AML-193 (cell line): ENCODE measurements at places on chromosomes 5 and 9.

- DNase-seq = no peak
Measured at GRCh38 chr9:7780261-7780988, 19.2 kb downstream of the DMAC1 start.

DNA sequence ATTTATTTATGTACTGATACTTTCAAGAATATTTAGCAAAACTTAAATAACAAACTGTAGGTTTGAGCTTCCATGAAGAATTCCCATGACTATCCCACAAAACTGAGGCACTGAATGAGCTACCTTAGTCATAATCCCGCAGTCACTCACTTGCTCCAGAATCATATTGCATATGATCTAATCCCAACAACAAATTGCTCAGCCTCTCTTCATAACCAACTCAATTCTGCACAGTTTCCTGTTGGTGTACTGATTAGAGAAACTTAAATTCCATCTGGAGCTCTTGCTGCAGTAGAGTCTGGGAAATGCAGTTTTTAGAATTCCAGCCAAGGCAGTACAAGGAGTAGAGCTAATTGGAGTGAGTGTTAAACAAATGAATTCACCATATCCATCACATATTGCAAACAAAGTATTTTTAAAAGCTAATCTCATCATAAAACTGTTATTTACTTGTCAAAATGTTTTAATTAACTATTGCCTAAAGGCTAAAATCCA is 35.7 kb upstream of the CDH18 start:
- DNase-seq = no peak

DNA sequence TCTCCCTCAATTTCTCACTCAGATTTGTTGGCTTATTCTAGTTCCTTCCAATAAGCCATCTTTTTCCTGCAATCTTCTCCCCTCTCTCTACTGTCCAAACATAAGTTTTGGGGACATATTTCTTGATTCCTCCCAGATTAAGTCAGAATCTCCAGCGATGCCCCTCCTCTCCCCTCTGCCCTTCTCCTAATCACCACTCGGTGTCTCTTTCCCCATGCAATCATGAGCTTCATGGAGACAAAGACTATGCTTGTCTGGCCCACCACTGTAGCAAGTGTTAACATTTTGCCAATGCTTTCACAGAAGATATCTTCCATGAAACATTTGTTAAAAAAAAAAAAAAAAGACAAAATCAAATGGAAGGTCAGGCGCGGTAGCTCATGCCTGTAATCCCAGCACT is 42.4 kb downstream of the PDE6A start:
- DNase-seq = peak; percentile 18

DNA sequence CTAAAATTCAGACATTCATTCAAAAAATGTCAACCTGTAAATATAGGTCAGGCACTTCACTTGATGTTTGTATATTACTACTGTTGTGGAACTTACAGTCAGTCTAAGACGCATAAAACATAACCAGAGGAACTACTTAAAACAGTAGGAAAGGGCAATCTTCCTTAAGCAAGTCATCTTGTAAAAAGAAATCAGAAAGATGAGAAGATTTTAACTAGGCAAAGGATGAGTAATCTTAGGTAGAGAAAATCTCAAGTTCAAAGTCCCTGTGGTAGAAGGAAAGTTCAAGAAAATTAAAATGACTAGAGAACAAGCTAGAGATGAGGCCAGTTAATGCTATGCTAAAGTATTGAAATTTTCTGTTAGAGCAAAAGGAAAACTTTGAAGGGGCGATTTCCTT is 152.4 kb downstream of the RAPGEF6 start:
- no peak for DNase-seq

DNA sequence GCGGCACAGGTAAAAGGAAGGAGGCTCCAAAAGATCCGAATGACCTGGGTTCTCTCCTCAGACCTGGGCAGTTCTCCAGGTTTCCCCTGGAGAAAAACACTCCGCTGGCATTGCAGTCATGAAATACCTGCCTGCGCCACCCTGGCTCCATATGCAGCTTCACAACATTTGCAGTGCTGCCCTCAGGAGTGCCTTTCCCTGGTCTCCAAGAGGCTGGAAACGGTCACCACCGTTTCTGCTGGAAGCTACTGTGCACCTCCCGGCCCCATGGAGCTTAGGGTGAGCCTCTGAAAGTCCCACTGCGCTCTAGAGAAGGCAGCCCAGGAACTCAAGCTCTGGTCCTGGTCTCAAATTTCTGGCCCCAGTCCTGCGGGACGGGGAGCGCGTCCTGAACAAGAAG is 670 bp downstream of the UGT3A1 start:
- no peak for DNase-seq

GRCh38 chr5:116423141-116423540 is 151.5 kb downstream of the SEMA6A start:
- no peak for DNase-seq

DNA sequence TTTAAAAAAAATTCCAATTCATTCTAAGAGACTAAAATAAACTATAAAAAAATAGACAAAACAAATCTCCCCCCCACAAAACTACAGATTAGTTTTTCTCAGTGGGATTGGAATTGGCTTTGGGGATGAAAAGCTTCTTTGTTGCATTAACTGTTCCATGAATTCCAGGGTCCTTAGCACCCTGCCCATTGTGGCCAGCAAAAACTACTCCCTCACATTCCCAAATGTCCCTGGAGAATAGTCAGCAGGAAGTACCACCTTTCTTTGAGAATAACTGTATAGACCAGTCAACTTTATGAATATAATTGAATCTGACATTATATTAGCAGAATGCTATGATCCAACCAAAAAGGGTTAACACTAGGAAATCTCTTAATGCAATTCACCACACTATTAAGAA is 147.9 kb downstream of the LPAR1 start:
- DNase-seq = no peak

DNA sequence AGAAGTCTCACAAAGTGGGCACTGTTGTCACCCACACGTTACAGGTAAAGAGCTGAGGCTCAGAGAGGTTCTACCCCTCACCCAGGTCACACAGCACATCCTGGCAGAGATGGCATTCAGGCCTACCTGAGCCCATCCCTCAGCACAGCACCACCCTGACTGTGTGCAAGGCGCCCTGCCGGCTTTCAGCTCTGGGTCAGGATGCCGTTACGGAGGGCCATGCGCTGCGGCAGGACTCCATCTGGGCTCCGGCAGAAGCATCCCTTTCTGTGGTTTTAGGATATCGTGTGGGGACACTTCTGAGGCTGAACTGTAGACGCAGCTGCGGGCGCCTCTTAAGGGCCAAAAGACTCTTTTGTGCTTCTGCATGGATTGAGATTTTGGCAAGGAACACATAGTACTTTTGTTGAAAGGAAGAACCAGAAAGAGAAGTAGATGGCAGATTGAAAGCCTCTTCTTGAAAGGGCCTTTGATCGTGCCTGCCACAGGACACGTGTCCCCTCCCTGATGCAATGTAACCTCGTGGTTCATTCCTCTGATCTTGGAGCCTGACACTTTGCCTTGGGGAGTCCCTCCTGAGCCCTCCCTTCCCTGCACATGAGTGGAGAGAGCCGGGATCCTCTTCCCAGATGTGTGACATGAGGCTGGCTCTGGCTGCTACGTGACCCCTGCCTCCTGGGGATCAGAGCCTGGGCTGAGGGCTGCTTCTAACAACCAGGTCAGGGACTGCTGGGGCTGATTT is 31.3 kb downstream of the USP20 start:
- no peak for DNase-seq

- DNase-seq = no peak
Measured at GRCh38 chr5:172797771-172798191, 26.8 kb upstream of the DUSP1 start.

GRCh38 chr9:120917929-120918762 is 8.4 kb downstream of the TRAF1 start:
- no peak for DNase-seq

DNA sequence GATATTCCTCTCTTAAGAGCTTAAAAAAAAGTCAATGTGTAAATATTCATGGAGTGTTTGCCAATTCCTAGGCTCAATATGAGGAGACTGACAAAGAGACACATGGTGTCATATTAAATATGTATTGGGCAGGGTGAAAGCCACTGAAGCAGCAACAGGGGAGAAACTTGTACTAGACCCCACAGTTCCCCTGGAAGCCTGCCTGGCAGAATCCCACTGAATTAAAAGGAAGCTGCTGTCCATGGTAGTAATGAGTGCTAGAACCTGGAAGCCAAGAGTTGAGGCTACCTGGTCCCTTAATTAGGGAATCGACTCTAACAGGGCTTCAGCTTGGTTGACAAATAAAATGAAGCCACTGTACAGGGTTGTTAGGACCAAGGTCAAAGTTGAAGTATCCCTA is 129.4 kb upstream of the GPR151 start:
- no peak for DNase-seq

DNA sequence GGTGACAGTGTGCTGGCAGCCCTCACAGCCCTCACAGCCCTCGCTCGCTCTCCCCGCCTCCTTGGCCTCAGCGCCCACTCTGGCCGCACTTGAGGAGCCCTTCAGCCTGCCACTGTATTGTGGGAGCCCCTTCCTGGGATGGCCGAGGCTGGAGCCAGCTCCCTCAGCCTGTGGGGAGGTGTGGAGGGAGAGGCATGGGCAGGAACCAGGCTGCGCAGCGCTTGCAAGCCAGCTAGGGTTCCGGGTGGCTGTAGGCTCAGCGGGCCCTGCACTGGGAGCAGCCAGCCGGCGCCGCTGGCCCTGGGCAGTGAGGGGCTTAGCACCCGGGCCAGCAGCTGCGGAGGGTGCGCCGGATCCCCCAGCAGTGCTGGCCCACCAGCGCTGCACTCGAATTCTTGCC is 177.0 kb downstream of the MSX2 start:
- DNase-seq = no peak

- no peak for DNase-seq
Measured at GRCh38 chr5:164561933-164562872, 1056.8 kb downstream of the MAT2B start.

GRCh38 chr5:59037041-59037440 is 454.2 kb downstream of the RAB3C start:
- DNase-seq = no peak

DNA sequence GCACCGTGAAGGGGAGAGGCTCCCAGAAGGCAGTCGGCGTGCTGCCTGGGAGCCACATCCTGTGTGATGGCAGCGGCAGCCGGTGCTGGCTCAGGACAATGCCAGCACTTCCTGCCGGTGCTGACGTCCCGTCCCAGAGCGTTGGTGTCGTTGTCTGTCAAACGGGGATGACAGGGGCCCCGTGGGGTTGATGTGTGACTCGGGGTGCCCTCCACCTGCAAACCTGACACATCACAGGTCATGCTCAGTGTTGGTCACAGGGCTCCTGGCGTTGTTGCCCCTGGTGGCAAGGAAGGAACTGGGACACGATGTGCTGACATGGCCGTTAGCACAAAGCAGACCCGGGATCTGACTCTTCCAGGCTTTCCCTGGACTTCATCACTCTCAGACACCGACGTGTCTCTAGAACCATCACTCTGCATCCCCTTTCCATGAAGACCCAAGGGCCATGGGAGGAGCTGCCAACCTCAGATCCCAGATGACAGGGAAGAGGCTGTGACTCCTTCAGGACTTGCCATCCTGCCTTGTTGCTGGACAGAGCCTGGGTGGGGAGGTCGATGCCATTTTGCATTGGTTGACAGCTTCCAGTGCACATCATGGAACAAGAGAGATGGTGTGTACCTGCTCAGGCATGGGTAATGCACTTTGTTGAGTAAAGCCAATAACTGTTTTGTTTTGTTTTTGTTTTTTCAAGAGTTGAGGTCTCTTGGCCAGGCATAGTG is 21.5 kb downstream of the PLPP7 start:
- DNase-seq = no peak

DNA sequence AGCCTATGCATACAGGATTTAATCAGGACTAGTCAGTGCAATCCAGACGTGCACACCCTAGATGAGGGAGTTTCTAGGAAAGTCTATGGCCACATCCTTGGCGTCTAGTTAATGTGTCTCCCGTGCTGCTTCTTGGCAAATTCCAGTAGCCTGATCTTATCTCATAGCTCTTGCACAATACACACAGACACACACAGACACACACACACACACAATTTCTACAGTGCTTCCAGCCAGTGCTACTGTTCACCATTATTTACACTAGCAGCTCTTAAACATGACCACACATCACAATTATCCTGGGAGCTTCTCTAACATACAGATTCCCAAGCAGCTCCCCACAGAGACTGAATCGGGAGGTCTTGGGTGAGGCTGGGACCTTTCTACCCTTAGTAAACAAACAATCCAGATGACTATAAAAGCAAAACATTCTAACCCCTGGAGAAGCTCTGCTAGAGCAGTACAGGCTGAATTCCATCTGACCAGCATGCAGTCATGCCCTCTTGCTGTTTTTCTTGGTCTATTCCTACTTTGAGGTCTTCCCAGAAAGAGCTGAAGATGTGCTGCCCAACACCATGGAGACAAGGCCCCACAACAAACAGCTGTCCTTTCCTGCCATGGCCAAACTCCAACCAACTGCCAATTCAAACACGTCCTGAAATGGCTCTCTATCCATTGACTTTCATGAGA is 236.6 kb downstream of the DEPDC1B start:
- no peak for DNase-seq

DNA sequence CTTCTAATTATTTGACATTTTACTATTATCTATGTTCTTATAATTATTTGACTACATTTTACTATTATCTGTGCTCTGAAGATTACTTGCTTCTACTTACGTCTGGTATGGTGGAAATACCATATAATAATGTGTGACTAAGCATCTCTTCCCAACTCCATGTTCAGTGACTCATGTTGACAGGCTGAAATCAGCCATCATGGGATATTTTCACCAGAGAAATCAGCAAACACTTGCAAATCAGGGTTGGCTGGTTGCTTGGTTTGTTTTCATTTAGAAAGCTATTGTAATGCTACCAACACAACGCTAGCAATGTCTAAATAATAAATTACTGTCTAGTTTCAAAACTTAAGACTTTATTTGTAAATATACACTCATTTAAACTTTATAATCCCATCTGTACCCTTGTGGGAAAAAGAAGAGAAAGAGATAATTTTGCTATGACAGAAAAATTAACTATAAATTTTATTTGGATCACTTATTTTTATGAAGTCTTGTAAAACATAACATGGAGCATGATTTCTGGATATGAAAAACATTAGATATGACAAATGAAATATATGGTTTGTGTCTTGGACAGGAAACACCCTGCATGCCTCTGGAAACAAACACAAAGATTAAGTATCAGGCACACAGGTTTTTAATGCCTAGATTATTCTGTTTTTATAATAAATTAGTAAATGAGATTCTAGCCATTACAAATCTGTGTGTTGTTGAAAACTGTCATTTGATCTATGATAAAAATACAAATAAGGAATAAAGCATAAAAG is 337.6 kb downstream of the BNC2 start:
- DNase-seq = no peak

DNA sequence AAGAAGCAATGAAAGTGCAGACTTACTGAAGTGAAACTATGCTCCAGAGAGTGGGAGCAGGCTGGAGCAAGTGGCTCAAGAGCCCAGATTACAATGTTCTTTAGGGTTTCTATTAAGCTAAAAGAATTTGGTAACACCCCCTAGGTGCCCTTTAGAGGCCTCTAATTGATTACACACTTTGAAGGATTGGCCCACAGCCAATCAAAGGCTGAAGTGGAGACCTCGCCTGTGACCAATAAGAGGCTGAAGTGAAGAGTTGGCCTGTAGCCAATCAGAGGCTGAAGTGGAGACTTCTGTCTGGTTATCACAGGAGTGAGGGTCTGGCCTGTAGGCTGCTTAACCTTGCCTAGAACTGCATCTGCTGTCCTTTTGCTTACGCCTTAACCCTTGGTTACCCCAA is 46.7 kb upstream of the SPATA31C2 start:
- DNase-seq = no peak

- no peak for DNase-seq
Measured at GRCh38 chr5:128384068-128384467, 154.0 kb downstream of the FBN2 start.

- DNase-seq = no peak
Measured at GRCh38 chr9:9799287-9799686, 813.5 kb downstream of the PTPRD start.
